Activated CD4-positive, alpha-beta T cell treated with anti-CD3 and anti-CD28 coated beads, Interleukin-2, Interleukin-4, amounts not matched to agents 100 ng/mL and 50 ng/mL, durations not matched to agents 16 hours and 8 hours (primary cell): ENCODE measurements at places on chromosomes 3 and 15.

DNA sequence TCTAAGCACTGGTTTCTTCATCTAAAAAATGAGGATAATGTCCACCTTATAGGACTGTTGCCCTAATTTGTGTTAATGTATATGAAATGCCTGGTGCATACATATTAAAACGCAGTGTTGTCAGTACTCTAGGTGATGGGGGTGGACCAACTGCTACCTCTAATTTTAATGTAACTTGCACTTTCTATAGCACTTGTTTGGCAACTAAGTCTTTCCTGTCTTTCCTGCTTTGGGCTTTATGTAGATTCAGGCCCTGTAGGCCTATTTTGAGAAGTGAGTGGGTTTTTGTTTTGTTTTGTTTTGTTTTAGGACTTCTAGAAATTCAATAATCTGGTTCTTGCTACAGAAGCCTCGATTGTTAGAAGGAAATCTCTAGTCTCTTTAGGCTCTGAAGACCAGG is 21.2 kb downstream of the SLC7A14 start:
- no peak for DNase-seq

- no peak for DNase-seq
These were observed 252.3 kb upstream of the LRTM1 start for GRCh38 chr3:55180161-55180560.

DNA sequence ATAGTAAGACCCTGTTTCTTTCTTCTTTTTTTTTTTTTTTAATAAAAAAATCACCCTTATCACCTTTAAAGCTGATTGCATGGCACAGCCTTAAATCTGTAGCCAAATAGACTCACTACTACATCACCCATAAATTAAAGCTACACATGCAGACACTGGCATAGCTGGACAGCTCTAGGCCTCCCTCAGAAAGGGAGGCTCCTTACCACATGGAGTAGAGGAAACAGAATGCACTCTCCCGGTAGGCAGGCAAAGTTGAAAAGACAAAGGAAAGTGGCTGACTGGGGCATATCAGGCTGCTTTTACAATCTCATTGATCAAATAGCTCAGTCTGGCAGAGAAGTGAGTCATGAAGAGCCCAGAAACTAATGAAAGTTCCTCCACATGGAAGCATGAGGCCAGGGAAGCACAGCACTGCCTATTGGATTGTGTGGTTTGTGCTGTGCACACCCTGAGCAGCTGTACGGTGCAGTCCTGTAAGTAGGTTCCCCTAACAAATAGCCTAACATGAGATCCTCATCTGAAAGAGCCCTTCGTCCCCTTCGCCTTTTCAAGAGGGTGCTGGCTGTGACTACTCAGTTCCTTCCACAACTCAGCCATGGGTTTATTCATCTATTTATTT is 32.7 kb upstream of the FAM98B start:
- no peak for DNase-seq

DNA sequence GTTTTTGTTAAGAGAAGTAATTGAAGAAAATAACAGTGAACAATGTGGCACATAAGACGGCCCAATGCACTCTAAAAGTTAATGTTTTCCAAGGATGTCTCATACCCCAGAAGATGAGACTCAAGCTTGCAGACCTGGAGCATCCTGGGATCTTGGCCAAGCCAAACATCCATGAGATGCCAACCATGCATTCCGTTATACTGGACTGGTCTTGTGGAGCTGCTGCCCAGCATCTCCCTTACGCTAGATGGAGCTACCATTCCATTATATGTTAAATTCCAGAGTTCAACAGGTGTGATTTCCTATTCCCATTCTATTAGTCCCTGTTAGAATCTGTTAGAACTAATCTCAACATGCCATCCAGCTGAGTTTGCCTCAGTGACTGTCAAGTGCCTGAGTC is 181.8 kb downstream of the PDCD6IP start:
- no peak for DNase-seq

GRCh38 chr3:55486101-55486856 is 827 bp downstream of the WNT5A start:
- DNase-seq: no peak

DNA sequence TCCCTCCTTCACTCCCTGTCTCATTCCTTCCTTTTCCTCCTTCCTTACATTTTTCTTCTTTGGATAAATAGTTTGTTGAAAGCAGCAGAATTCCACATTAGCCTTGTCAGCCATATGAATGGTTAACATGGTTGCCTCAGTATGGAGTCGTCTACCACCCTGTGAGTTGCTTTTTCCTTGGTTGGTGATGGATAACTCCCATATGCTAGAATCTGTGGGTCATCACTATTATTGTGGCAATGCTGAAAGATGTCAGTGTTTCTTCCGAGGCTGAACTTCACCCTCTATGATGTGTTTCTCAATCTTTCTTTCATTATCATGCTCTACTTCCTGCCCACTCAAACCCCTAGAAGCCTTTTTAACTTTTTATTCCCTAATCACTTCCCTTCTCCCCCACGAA is 481.8 kb upstream of the KCNMB2 start:
- no peak for DNase-seq

DNA sequence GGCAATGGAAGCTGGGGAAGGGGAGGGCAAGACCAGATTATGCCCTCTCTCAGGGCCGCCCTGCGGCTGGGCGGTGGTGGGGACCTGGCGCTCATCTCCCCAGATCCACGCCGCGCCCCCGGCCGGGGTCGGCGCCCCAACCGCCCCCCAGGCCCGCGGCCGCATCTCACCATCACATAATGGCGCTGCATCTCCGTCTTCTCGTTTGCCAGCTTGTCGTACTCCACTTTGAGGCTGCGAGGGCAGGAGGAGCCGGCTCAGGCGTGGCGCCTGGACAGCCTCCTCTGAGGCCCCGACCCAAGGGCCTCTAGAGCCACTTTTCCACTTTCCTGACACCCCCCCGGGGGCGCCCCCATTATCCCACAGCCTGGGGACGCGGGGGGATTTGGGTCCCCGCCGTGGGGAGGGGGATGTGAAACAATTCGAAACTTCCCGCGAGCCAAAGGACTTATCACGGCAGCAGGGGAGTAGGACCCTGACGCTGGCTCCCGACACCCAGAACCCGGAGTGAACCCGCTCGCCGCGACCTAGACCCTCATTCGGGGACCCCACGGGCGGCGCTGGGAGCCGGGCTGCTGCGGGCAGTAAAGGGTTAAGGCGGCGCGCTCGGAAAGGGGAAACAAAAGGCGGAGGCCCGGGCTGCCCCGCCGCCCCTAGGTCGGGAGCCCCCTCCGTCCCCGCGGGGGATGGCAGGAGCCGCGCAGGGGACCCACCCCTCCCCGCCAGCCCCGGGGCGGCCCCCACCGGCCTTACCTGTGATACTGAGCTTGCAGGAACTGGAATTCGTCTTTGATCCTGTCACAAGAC is 2.1 kb downstream of the TLE3 start:
- no peak for DNase-seq

- DNase-seq: no peak
These were observed 47.7 kb upstream of the HES1 start for GRCh38 chr3:194087995-194088855.

- DNase-seq: peak; percentile 55
These were observed 693 bp downstream of the DISP2 start for GRCh38 chr15:40358471-40359353.

GRCh38 chr3:182041668-182042291 is 330.1 kb downstream of the SOX2 start:
- no peak for DNase-seq

DNA sequence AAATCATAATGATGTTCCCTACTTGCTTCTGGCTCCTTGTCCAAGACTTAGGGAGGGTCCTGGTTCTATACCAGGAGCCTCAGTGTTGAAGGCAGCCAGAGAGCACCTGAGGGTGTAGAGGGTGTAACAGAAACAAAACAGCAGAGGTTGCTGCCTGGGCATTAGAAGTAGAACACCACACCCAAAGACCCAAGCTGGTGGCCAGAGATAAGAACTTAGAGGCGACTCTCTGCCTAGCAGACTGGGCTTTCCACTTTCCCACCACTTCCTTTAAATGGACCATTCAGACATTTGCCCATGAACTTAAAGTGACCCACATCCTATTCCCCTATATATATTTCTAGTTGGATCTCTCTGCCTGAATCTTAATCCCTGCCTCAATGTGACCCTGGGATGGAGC is 189.8 kb downstream of the KLF13 start:
- no peak for DNase-seq

DNA sequence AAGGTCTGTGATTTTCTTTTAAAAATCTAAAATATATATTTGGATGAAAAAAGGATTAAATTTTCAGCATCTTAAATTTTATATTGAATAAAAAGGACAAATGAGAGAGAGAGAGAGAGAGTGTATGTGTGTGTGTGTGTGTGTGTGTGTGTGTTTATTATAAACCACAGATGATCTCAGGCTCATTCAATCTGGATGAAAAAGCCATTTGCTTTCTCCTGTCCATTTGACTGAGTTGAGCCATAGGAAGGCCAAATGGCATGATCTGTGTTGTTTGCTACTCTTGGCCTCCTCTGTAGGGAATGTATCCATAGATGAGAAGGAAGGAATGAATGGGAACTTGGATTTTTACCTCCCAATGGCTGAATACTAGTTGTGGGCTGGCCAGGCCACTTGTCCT is 92.5 kb upstream of the MEX3B start:
- no peak for DNase-seq

DNA sequence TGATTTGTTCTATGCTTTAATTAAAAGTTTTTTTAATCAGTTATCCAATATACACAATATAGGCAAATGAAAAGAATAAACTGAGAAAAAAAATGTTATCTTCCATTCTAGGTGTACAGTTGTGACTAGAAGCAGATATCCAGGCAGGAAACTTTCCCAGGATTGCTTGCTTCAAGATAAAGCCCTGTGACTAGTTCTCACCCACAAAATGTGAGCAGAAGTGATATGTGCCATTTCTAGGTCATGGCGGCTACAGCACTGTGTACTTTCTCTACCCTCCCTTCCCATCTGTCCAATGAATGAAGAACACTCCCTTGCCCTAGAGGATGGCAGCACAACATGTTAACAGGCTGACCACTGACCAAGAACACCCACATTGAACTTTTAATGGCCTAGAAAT is 110.5 kb upstream of the STT3B start:
- no peak for DNase-seq

- DNase-seq: no peak
These were observed 4.2 kb downstream of the PLCB2 start for GRCh38 chr15:40303576-40303975.

DNA sequence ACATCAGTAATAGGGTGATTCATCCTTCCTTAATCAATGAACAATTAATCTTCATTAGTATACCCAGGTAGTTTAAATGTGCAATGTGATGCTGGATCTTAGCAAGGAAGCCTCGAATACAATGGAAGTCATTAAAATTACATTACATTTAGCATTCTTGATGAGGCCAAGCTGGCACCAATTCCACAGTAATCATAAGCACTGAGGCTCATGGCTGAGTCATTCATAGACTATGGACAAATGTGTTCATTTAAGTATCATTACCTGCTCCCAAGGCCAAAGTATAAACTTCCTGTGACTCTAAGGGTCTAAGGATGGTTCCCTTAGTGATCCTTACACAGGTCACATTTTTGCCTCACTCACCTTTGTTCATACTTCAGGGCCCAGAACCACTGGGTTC is 266.4 kb upstream of the CDIN1 start:
- no peak for DNase-seq

DNA sequence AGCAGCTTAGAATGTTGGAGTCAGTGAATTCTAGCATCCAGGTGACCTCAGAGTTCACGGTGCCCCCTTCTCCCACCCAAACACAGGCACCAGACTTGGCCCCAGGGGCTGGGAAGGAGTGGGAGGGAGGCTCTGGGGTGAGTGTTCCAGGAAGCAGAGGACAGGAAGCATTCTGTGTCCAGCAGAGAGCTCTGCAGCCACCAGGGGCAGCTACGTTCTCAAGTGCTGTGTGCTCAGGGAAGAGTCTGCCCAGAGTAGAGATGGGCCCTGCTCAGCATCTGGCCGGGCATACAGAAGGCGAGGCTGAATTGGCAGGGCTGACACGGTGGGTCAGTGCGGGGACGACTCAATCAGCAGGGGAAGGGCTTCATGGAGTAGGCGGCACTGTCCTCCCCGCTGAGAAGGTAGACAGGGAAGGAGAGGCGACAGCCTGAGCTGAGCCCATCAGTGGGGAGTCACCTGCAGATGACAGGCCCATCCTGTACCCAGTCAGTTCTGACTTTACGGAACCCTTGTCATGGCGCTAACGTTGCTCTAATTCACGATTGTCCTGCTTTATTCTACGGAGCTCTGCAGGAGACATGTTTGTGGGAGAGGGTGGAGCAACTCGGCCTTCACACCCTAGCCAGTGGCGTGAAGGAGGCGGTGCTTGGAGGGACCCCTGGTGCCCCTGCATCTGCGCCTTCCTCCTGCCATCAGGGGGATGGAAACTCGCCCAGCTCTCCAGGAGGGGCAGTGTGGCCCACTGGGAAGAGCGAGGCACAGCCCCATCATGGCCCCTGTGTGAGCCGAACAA is 82.2 kb downstream of the C3orf70 start:
- no peak for DNase-seq

- no peak for DNase-seq
These were observed 271.6 kb downstream of the FHIT start for GRCh38 chr3:60979461-60980341.

DNA sequence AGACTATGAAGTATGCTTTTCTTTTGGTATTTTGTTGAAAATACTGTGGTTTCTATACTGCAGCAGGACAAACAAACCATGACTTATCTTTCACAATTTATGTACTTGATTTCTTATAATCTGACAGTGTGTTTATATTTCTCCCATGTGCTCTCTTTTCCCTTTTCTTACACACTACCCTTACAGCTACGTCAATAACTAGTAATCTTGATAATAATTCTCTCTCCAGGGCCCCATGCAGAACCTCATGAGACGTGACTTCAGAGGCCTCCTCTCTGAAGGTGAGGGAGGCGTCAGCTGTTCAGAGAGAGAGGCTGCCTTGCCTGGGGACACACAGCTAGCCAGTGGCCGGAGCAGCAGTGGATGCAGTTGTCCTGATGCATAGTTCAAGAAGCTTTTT is 35.9 kb downstream of the KY start:
- DNase-seq: no peak

- DNase-seq: no peak
These were observed 23.6 kb downstream of the PTX3 start for GRCh38 chr3:157460253-157460652.

DNA sequence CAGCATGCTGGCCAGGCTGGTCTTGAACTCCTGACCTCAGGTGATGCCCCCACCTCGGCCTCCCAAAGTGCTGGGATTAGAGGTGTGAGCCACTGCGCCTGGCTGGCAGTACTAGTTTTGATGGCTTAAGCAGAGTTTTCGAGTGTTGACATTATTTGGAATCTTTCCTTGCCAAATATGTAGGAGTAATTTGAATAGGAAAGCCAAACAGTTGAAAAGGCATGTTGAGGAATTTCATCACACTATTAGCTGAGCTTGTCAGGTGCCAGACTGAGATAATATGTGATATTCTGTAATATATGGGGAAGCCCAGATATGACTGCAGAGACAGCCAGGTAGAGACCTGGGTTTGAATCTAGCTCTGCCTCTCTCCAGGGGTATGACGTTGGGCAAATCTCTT is 109.3 kb downstream of the SV2B start:
- no peak for DNase-seq

GRCh38 chr3:172034786-172035685 is 4.3 kb upstream of the FNDC3B start:
- peak; percentile 28 for DNase-seq

GRCh38 chr3:184801241-184801785 is 10.7 kb upstream of the VPS8 start:
- DNase-seq: no peak
